ENCODE measurements at places on chromosomes 6 and 20. TPM values are rescaled to one million over a fixed set of nuclear protein-coding genes. Genes with fewer than 3 reads are reported as not detected.

Gene HCRTR2
- total RNA-seq, result not detected

- DNase-seq, result no peak
Observed at GRCh38 chr6:155527443-155527842, 71.8 kb upstream of the NOX3 start.

- no peak for DNase-seq
Observed at GRCh38 chr6:39339096-39339867, 16.8 kb upstream of the KCNK16 start.

GRCh38 chr6:159935065-159935464 lies 33.8 kb upstream of the IGF2R start:
- no peak for DNase-seq

DNA sequence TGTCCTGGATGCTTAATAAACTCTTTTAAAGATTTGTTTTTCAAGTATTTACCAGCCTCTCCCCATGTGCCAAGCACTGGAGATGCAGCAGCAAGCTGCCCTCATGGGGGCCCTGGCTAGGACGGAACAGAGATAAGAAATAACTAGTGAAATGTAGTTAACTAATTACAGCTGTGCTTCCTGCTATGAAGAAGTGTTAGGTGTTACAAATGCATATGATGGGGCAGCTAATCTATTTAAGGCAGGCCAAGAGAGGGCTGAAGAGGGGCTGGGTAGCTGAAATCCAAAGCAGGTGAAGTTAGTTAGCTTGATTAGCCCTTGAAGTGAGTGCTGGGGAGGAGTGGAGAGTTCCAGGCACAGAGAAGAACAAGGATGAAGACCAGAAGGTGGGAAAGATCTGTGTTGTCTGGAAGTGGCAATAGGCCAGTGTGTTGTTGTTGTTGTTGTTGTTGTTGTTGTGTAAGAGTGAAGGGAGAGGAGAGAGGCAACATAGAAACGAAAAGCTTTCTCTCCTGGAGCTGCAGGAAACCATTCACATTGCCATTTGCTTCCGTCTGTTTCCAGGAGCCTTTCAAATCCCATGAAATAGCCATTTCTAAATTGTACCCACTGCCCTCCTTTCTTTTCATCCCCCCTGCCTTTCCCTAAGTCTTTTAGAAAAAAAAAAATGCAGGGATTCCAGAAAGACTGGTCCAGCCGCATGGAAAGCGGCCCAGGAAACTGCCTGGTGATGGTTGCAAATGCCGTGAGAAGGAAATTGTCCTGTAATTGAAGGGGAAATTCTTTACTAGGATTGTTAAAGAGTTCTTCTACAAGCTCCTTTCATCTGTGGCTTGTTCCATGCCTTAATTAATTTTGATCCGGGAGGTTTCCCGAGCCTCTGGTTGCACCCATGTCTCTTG lies 119.6 kb downstream of the TFAP2C start:
- DNase-seq, result no peak

GRCh38 chr6:159639721-159640120 lies 53.3 kb downstream of the SOD2 start:
- no peak for DNase-seq

DNA sequence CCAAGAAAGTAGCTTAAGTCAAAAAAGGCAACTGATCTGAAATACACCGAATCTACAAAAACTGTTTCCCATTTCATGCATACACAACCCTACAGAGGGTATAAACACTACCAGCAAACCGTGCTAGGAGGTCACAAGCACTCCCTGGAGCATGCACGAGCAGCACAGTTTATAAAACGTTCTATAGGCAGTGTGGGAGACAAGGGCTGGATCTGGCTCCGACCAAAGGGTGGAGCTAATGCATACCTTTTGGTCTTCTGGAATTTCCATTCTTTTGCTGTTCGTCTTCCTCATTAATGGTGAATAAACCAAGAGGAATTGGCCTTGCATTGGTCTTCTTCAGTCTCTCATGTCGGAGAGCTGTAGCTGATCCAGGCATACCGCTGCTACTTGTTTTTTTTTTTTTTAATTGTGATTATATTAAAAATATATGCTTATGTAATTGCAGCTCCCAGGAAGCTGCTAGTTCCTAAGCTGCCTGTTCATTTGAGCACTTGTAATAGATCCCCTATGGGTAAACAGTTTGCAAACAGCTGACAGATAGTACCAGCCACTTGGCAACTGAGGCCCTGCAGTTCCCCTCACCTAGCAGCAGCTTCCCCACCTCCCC lies 24.5 kb downstream of the MAP7 start:
- no peak for DNase-seq

Gene ENPP3
- total RNA-seq, result not detected

Gene ELOVL4
- 1.6 TPM for total RNA-seq

Gene DCDC2
- 80.4 TPM for total RNA-seq

DNA sequence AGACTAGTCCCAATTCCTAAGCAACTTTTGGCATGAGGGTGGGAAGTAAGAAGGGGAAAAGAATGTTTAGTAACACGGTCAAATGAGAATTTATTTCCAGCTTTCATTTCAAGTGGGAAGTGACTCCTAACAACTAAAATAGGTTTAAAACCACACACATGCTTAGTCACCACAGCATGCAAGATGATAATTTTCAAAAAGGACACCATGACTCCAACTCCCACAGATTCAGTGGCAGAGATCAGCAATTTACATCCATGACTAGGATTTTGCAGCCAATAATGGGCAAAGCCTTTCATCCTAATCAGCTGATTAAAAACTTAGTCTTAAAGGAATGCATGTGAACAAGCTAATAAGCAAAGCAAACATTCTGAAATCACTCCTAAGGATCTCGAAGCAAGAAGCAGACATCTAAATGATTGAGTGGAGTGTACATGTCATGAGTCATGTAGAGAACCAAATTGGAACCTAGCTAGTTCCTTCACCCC lies 48.1 kb upstream of the GCLC start:
- DNase-seq, result no peak

DNA sequence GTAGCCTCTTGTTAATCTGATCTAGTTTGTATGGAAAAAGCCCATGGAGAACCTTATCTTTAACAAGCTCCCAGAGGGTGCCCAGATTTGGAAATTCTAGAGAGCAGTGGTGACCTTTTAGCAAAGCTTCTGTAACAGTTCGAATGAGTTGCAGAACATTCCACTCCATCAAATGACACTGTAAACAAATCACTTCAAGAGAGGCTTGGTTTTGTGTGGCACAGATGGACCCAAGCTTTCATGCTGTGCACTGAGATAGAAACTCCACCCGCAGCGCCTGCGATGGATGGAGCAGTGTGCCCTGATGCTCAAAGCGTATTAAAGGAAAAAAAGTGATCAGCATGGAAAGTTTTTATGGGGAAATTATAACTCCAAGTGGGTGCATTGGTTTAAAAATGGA lies 55.1 kb upstream of the ISM1 start:
- DNase-seq, result no peak

DNA sequence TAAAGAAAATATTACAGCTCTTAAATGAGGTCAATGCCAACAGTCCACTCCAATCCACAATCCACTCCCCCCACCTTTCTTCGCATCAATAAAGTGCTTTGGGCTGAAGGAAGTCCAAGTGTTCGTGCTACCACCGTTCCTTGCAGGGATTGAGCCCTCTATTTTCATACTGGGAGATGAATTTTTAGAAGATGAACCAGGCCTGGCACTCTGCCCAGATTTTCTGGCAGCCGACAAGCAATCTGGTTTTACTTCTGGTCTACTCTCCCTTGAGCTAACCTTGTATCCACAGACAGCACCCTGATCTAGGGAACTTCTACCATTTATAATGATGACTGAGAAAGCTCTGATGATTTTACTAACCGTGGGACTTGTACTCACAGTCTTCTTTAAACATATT lies 72.3 kb downstream of the BTBD9 start:
- peak; percentile 14 for DNase-seq

Gene SCUBE3
- total RNA-seq, result 0.47 TPM

Gene OR2H2
- not detected for total RNA-seq

Gene RIPOR2
- 4.7 TPM for total RNA-seq

Gene ZNF512B
- total RNA-seq, result 62.8 TPM

DNA sequence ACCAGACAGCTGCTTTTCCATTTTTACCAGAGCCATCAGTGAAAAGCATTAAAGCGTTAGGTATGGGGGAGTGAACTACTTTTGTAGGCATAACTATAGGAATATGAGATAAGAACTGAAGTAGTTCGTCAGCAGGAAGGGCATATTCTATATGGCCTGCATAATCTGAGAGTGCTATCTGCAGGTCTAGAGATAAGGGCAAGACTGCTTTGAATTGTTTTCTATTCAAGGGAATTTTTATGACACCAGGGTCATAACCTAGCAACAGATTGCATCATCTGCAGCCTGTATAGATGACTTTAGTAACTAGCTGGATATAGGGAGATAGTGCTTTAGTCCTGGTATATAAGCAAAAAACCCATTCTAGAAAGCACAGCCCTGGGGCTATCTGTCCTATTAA lies 437.3 kb upstream of the HTR1E start:
- DNase-seq, result no peak

Gene LPIN3
- 23.5 TPM for total RNA-seq

Gene TCP11
- total RNA-seq, result not detected

Gene DDO
- total RNA-seq, result 1.6 TPM

Gene GMPR
- 3.9 TPM for total RNA-seq

DNA sequence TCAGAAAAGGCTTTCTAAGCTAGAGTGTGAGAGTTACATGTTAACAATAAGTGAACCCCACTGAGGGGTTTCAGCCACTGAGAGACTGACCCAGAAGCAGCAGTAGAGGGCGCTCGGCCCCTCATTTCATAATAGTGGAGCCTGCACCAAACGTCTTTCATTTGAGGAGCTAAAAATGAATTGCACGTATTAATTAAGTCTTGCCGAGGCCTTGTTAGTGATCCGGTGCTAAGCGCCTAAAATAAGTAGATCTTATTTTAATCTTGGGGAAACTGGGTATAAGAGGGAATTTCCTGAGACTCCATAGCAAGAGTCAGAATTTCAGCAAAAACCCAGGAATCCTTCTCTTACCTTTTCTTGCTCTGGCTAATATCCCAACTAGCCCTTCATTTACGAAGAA lies 209.7 kb downstream of the FARS2 start:
- no peak for DNase-seq

Gene TREML1
- not detected for total RNA-seq

- no peak for DNase-seq
Observed at GRCh38 chr6:29992807-29993206, 50.5 kb downstream of the HLA-A start.

Gene PDE7B
- total RNA-seq, result 0.09 TPM

Gene C6orf163
- 5.9 TPM for total RNA-seq
